MCF 10A (cell line): ENCODE measurements at places on chromosomes 6 and 20. TPM values are rescaled to one million over a fixed set of nuclear protein-coding genes. Genes with fewer than 3 reads are reported as not detected.

- H3K4me1 ChIP-seq = no peaks in the 10 kb centered on the region
- no peaks in the 10 kb centered on the region for H3K36me3 ChIP-seq
- H3K27ac ChIP-seq = no peak overlapping the region
These were observed 145.8 kb downstream of the PTPRT start for GRCh38 chr20:43043887-43044286.

The NKX2-2 gene
- total RNA-seq = not detected in 2 replicates

- no peak overlapping the region for H3K27ac ChIP-seq
- H3K36me3 ChIP-seq = peaks cover 10% of the 10 kb centered on the region
- no peaks in the 10 kb centered on the region for H3K27me3 ChIP-seq
These were observed 297.8 kb downstream of the ZFAND3 start for GRCh38 chr6:38117281-38117680.

DNA sequence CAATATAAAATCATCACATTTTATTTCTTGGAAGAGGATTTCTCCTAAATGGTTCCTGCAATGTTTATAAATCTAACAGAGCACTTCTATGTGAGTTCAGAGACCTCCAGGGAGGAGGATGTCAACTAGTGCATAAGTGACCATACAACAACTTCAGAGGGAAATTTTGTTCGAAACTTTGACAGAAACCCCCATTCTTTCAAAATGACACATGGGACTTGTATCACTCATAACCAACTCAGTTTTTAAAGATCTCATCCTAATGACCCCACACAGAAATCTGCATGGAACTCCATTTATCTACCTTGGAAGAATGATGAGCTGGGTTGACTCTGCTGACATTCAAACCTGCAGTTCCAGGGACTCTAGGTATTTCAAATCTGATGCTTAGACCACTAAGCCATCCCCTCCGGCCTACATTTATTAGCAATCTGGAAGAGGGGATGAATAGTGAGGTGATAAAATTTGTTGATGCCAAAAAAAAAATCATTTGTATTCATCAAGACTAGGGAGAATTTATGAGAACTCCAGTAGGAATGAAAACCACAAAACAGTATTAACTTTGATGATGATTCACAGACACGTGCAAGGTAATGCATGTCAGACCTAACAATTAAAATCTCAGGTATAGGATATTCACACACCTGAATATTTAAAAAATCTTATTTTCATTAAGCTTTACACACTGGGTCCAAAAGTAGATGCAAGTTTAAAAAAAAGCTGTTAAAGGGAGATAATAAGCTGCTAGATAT, 153.0 kb downstream of the REV3L start:
- H3K27ac ChIP-seq = peak overlapping the region; percentile 2
- H3K4me1 ChIP-seq = no peaks in the 10 kb centered on the region
- H3K27me3 ChIP-seq = no peaks in the 10 kb centered on the region
- H3K36me3 ChIP-seq = peaks cover 69% of the 10 kb centered on the region

DNA sequence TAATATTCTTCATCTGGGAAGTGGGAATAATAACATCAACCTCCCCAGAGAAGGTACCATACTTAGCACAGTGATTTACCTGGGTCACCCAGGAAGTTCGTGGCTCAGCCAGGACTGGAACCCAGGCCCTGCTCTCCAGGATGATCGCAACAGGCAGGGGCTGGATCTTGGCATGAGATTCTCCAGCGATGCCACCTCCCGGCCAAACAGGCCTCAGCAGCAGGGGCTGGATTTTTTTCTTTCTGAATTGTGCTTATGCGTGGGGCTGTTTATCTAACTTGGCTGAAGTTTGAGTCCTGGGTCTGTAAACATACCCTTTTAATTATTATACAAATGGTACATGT, 129.5 kb upstream of the PTPN1 start:
- no peaks in the 10 kb centered on the region for H3K36me3 ChIP-seq
- H3K27ac ChIP-seq = no peak overlapping the region
- no peak overlapping the region for H3K4me3 ChIP-seq
- no peaks in the 10 kb centered on the region for H3K27me3 ChIP-seq

The PPIL6 gene
- 3.9 and 6.5 TPM in 2 replicates for total RNA-seq

GRCh38 chr6:139927742-139928305, 553.4 kb upstream of the CITED2 start:
- no peak for DNase-seq
- no peaks in the 10 kb centered on the region for H3K4me1 ChIP-seq
- H3K36me3 ChIP-seq = no peaks in the 10 kb centered on the region
- H3K27me3 ChIP-seq = no peaks in the 10 kb centered on the region
- no peak overlapping the region for H3K4me3 ChIP-seq

DNA sequence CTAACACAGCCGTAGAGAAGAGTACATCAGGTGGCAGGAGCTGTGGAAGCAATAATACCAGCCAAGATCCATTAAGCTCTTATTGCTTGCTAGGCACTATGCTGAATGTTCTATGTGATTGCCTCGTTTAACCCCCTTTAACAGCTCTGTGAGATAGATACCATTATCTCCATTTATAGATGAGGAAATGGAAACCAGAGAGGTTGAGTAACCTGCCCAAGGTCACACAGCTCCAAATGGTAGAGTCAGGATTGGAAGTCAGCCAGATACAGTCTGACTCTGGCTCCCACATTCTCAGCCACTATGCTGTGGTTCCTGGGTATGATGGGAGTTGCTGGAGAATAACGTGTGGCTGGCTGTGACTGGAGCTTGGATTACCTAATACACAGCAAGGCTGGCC, 92.4 kb downstream of the DLGAP4 start:
- no peaks in the 10 kb centered on the region for H3K4me1 ChIP-seq
- peaks cover 47% of the 10 kb centered on the region for H3K27me3 ChIP-seq
- H3K27ac ChIP-seq = no peak overlapping the region
- no peak overlapping the region for H3K4me3 ChIP-seq
- no peak for DNase-seq
- H3K36me3 ChIP-seq = no peaks in the 10 kb centered on the region

DNA sequence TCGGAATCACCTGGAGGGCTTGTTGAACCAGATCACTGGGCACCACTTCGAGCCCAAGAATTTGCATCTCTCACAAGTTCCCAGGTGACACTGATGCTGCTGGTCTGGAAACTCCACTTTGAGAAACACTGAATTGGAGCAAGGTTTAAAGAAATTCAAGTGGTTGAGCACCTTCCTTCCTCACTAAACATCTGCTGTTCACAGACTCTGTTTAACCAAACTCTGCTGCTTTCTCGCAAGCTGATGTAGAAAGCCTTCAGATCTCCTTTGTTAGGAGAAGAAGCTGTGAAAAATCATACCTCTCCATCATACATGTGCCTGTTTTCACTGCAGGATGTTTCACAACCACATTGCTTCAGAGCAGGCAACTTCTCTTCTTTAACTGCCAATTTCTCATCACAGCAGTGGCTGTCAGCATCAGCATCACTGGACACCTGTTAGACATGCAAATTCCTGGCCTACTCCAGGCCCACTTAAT, 87.5 kb upstream of the TOP1 start:
- H3K36me3 ChIP-seq = no peaks in the 10 kb centered on the region
- H3K4me1 ChIP-seq = peaks cover 6% of the 10 kb centered on the region
- H3K27ac ChIP-seq = no peak overlapping the region
- H3K4me3 ChIP-seq = no peak overlapping the region
- no peak for DNase-seq

The DAAM2 gene
- total RNA-seq = not detected in 2 replicates
